ENCODE measurements at places on chromosomes 6 and 20.

- DNase-seq, result no peak
Observed at GRCh38 chr6:108407904-108408827, 113.3 kb downstream of the AFG1L start.

- DNase-seq, result peak; percentile 62
Observed at GRCh38 chr6:108560463-108561308, at the start of gene FOXO3. TSS of gene FOXO3 (plus strand) at chr6:108560917. CDS start at chr6:108561209, 292 bp downstream.

DNA sequence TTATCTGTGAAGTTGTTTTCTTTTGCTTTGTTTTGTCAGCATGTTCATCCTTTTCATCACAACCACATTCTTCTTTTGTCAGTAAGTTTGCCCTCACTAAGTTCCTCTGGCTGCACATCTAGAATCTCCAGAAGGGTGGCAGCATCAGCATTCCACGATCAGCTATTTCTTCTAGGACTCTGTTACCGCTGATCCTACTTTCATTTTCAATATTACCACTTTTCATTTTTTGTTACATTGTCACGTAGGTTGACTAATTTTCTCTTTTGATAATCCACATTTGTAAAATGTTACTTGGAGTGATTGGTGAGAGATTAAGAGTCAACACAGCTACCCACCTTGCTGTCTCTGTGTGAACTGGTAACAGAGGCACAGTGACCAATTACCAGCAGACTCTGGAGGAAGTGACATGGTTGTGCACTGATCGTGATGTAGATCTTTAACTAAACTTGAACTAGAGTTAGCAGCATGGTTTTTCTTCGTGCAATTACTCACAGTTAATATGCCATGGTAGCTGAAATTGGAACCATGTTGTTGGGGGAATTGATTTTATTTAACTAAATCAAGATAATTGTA is 307.9 kb upstream of the SLC35B3 start:
- no peak for DNase-seq

- DNase-seq, result no peak
Observed at GRCh38 chr6:43367245-43367984, 2.0 kb downstream of the ZNF318 start.

GRCh38 chr6:149134511-149134933 is 183.0 kb upstream of the TAB2 start:
- no peak for DNase-seq

- no peak for DNase-seq
Observed at GRCh38 chr6:133587546-133588160, 301.3 kb upstream of the TCF21 start.
